Metanephros (tissue), 2 donors: ENCODE measurements at places on chromosomes 7 and 10. TPM values are rescaled to one million over a fixed set of nuclear protein-coding genes. Genes with fewer than 3 reads are reported as not detected.

CD36 gene
- 133 TPM for total RNA-seq

SPDYE9 gene
- not detected for total RNA-seq

PANK1 gene
- total RNA-seq = 44.7 TPM

PRPS1L1 gene
- total RNA-seq = not detected

ELFN1 gene
- total RNA-seq = 21.7 TPM

ITGB8 gene
- total RNA-seq = 91.2 TPM

CASTOR2 gene
- 24.0 TPM for total RNA-seq

GIMAP5 gene
- 17.0 TPM for total RNA-seq

EPHA1 gene
- total RNA-seq = 11.1 TPM

IDI2 gene
- total RNA-seq = not detected
